H54 (cell line): ENCODE measurements at places on chromosomes 7 and 10.

GRCh38 chr7:121026159-121026558 lies 37.6 kb downstream of the CPED1 start:
- no peak for DNase-seq

- DNase-seq: no peak
Observed at GRCh38 chr7:12907774-12908173, 220.3 kb downstream of the ARL4A start.

- DNase-seq: no peak
Observed at GRCh38 chr7:74101061-74101681, 17.6 kb downstream of the LIMK1 start.

- DNase-seq: no peak
Observed at GRCh38 chr7:39130274-39130673, 152.6 kb downstream of the POU6F2 start.

- no peak for DNase-seq
Observed at GRCh38 chr7:150686030-150686631, 625 bp downstream of the GIMAP2 start.

- no peak for DNase-seq
Observed at GRCh38 chr7:111400088-111400487, 162.2 kb downstream of the IMMP2L start.

- DNase-seq: peak; percentile 31
Observed at GRCh38 chr7:138886501-138886917, 88.5 kb upstream of the ATP6V0A4 start.

- DNase-seq: no peak
Observed at GRCh38 chr7:4720225-4720624, 38.1 kb downstream of the FOXK1 start.

DNA sequence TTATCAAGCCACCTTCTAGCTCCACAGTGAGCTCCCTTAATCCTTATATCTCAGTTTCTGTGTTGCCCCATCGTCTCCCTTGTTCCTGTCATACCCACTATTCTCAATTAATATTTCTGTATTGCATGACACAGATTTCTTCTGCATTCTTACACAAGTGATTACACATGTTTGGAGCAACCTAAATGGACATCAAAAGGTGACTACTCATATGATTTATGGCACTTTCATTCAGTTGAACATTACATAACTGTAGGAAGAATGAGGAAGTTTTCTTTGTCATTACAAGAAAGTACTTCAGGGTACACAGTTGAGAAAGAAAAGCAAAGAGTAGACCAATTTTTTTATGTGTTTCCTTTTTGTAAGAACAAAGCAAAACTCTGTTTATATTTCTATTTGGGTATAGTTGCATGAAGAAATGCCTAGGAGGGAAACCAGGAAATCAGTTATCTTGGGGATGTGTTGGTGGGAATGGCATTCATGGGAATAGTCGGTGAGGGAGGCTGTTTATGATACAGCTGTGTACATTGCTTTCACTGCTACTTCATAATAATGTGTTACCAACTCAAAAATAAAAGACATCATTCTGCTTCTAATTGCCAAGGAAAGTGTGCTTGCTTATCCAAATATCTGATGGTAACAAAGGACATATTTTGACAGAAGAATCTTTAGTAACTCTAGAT lies 23.6 kb upstream of the PRSS37 start:
- no peak for DNase-seq

- DNase-seq: no peak
Observed at GRCh38 chr10:112741830-112742402, 208.1 kb upstream of the TCF7L2 start.

GRCh38 chr7:138738114-138738513 lies 37.0 kb upstream of the SVOPL start:
- no peak for DNase-seq

DNA sequence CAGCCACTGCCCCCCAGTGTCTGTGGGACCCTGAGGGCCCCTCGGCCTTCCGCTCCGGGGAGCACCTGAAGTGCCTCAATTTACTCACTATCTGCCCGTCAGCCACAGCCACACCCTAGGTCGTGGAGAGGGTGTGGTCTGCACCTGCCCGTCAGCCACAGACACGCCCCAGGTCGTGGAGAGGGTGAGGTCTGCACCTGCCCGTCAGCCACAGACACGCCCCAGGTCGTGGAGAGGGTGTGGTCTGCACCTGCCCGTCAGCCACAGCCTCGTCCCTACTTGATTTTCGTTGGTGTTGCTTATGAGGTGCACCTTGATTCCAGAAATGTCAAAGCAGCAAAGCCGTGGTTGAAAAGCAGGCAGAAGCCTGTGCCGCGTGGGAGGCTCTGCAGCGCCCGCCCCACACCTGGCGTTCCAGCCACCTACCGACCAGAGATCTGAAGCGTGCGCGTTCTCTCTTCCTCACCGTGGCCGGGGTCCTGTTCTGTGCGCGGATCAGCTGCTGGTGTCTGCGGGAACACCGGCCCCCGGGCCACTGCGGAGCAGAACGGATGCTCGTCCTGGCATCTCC lies 101.6 kb downstream of the DYNC2I1 start:
- DNase-seq: no peak

GRCh38 chr7:121259826-121260225 lies 69.0 kb upstream of the WNT16 start:
- no peak for DNase-seq

GRCh38 chr10:80739963-80740715 lies 202.4 kb downstream of the SH2D4B start:
- DNase-seq: no peak

GRCh38 chr7:149748076-149748874 lies 25.1 kb downstream of the ZNF467 start:
- DNase-seq: no peak

DNA sequence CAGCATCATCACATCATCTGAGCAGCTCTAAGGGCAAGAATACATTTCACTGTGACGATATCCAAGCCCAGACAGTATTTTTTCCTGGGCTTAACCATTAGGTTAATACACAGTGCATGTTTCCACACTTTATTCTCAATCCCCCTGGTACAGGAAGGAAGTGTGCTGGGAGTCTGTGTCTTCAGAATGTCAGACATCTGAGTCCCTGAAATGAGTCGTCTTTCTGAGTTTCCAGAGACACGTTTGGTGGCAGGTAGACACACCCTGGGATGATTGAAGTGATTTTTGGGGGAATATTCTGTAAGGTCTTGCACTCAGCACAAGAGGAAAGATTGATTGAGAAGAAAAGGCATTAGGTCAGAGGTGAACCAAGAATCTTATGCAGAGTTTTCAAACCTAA lies 13.1 kb upstream of the SHH start:
- DNase-seq: no peak

DNA sequence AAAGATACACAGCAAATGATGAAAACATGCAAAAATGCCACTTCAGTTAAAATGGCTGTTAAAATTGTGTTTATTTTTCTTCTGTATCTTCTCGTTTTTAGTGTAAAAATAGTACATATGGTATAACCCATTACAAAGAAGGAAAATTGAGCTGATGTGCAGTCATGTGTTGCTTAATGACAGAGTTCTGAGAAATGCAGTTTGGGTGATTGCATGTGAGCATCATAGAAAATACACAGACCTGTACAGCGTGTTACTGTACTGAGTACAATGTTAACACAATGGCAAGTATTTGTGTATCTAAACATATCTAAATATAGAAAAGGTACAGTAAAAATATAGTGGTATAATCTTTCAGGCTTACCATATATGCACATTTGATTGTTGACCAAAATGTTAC lies 7.3 kb downstream of the DMTF1 start:
- no peak for DNase-seq

- DNase-seq: no peak
Observed at GRCh38 chr10:31760674-31761081, 168.0 kb downstream of the ARHGAP12 start.

GRCh38 chr7:5689716-5690115 lies 91.7 kb downstream of the RNF216 start:
- no peak for DNase-seq

DNA sequence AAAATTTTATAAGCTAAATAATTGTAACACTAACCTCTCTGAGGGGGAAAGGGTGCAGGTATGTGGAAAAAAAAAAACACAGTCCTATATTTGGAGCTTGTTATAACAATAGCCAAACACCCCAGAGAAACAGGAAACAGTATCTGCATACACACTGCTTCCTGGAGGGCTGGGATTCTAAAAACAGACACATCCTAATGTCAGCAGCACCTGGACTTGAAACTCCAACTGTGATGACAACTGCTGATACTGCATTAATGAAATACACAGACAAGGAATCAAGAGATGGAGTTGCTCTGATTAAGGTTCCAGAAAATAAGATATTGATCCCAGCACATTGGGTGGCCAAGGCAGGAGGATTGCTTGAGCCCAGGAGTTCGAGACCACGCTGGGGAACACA lies 9.3 kb downstream of the DAGLB start:
- no peak for DNase-seq

GRCh38 chr7:88090671-88091070 lies 129.2 kb downstream of the SRI start:
- no peak for DNase-seq

GRCh38 chr10:123858907-123859652 lies 32.5 kb downstream of the CPXM2 start:
- no peak for DNase-seq

GRCh38 chr7:38978491-38978890 lies 782 bp downstream of the POU6F2 start:
- DNase-seq: no peak

DNA sequence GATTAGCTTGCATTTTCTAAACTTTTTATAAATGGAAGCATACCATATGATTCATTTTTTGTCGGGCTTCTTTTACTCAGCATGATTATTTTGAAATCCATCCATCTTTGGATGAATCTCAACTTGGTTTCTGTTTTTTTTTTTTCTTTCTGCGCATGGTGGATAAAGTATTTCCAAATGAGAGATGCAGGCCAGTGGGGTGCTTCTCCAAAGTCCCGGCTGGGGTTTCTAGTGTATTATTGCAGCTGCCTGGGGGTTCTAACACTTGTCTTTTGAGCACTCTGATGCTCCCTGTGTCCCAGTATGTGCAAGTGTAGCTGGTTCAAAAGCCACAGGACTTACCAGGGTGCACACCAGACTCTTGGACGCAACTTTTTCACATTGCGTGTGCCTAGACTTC lies 70.9 kb upstream of the LOXL4 start:
- DNase-seq: no peak

- DNase-seq: no peak
Observed at GRCh38 chr7:142808802-142809583, 38.2 kb downstream of the PRSS2 start.

DNA sequence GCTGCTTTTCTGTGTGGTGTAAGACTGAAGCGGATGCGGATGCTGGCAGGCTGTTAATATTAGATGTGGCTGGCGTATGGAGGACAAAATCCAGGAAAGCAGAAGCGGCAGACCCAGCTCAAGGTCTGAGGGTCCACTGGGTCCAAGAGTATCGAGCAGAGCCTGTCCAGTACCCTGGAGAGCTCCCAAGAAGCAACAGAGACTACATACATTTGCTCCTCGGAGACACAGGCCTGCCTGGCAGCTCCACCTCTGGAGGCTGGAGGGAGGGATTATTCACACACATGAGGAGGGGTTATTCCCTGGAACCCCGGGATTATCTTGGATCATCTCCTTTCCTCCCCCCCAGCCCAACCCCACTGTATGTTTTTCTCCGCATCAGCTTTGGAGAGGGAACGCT lies 31.3 kb upstream of the LOXL4 start:
- no peak for DNase-seq

DNA sequence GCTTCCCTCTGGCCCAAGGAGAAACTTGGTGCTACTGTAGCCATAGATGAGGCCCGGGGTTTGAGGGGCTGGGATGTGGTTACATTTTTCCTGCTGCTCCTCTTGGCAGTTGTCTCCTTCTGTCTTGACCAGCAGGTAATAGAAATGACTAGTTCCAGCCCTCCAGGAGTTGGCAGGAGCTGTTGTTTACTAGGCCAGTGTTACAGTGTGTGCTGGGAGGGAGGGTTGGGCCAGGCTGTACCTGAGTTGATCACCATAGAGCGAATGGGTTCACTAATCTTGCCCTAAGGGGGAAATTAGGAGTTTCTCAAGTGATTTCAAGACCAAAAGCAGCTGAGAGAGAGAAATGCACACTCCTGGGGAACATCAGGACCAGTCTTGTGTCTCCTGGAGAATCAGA lies 34.9 kb downstream of the PAX2 start:
- no peak for DNase-seq

DNA sequence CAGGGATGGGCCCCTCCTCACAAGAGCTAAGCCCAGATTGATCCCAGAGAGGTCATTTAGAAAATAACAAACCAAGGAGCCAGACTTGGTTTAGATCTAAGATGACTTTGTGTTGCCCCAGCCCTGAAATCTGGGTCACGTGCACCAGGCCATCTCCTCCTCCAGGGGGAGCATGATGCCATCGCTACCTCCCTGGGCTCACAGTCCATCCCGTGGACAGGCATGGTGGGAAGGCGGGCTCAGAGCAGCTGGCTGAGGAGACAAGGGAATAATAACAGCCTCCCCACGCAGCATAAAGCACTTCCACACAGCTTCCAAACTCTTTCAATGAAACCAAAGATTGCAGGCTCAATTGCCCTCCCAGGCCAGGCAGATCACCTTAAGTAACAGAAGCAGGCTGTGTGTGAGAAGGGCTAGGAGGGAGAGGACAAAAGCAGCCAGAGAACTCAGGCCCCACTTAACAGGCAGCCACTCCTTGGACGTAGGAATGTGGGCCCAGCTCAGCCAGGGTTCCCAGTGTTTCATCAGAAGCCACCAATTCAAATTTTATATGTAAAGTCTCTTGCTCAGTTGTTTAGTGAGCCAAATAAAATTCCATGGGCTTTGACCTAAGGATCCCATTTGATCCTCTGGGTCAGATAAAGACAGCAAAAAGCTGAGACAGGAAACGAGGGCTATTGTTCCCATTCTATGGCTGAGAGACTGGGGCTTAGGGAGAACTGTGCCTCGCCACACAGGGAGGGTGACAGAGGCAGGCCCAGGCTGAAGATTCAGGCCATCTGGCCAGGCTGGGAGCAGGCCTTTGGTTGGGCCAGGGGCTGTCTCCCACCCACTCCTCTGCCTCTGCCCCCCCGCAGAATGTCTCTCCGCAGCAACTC lies 100.2 kb downstream of the COL13A1 start:
- DNase-seq: peak; percentile 93

DNA sequence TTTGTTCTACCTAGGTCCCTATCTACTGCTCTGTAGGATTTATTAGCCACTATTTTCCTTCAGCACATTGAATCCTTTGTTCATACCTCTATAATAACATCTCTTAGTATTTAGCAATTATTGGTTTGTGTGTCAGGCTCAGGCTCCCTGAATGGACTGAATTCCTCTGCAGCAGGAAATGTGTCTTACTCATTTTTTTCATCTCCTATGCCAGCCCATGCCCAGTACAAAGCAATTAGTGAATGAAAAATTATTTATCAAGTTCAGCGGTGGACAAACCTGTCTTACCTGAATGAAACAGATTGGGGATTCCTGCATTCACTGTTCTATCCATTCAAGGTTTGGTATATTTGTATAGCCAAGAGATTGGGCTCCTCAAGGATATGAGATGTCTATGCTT lies 53.7 kb downstream of the C1GALT1 start:
- no peak for DNase-seq

DNA sequence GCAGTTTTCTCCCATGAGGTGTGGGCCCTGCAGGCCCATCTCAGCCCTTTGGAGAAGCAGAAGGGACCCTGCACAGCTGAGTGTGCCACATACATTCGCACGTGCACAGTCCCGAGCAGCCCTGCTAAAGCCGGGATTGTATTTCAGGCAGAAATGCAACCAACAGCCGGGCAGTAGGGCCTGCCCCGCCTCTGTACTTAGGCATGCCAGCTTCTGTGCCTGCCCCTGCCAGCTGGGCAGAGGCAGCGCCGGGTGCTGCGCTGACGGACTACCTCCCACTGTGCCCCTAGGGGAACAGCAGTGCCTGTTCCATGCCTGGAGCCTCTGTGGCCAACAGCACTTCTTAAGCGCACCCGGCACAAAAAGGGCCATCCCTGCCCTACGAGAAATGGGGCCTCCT lies 170.3 kb downstream of the NEURL1 start:
- no peak for DNase-seq
